ENCODE measurements at places on chromosomes 3 and 15. TPM values are rescaled to one million over a fixed set of nuclear protein-coding genes. Genes with fewer than 3 reads are reported as not detected.

The BNC1 gene
- 2.4 TPM for total RNA-seq

The TMIE gene
- 0.66 TPM for total RNA-seq

The CPA3 gene
- total RNA-seq, result not detected

The MOBP gene
- not detected for total RNA-seq

The RBP2 gene
- not detected for total RNA-seq

The PLCB2 gene
- total RNA-seq, result 1.3 TPM

The TRIM42 gene
- not detected for total RNA-seq

The PRR20G gene
- not detected for total RNA-seq

The ROPN1B gene
- total RNA-seq, result 0.18 TPM

The ZPLD1 gene
- not detected for total RNA-seq

The GUCA1C gene
- not detected for total RNA-seq

The FETUB gene
- total RNA-seq, result not detected

The CLDN18 gene
- not detected for total RNA-seq

DNA sequence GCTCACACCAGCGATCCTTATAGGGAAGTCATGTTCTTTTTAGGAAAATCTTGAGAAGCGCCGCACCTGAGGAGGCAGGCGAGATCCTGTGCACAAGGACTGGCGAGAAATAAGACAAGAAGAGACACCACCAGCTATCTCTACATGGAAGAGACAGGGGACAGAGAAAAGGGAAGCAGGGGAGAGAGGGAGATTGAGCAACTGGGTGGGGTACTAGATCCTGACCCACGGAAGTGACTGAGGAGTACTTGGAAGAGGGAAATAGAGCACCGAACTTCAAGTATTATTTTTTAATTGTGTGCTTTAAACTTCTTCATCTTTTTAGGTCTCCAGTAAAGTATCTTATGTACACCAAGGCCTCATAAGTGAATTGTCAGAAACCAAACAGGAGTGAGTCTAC is 742.0 kb upstream of the LMCD1 start:
- DNase-seq, result no peak

DNA sequence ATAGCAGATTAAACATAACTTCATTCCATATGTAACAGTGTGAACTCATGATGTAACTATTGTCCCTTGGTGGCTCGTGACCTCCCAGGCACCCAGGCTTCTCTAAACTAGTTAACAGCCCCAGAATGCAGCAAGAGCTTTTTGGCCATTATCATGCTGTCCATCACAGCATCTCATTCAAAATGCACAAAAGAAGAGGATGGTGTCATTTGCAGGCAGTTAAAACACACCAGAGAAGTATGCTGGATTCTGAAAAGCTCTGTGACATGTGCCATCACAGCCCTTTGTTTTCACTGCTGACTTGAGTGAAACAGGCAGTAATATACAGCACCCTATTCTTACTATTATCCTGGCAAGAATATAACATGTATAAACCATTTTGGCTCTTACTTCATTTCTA is 117.6 kb upstream of the CHMP2B start:
- DNase-seq, result no peak

DNA sequence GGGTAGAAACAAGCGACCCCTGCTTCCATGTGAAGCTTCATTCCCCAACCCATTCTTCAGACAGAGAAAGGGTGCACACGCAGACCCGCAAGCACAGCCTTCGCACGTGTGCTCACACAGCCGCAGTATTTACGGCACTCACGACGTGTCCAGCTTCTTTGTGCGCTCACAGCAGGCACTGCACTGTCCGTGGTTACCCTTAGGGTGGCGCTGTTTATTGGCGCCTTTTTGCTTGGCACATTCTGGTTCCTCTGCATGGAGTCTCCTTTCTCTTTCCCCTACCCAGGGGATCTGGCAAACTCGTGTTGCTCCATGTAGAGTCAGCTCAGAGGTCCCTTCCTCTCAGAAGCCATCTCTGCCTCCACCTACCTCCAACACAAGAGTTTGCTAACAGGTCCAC is 115.1 kb downstream of the SLCO3A1 start:
- DNase-seq, result no peak

DNA sequence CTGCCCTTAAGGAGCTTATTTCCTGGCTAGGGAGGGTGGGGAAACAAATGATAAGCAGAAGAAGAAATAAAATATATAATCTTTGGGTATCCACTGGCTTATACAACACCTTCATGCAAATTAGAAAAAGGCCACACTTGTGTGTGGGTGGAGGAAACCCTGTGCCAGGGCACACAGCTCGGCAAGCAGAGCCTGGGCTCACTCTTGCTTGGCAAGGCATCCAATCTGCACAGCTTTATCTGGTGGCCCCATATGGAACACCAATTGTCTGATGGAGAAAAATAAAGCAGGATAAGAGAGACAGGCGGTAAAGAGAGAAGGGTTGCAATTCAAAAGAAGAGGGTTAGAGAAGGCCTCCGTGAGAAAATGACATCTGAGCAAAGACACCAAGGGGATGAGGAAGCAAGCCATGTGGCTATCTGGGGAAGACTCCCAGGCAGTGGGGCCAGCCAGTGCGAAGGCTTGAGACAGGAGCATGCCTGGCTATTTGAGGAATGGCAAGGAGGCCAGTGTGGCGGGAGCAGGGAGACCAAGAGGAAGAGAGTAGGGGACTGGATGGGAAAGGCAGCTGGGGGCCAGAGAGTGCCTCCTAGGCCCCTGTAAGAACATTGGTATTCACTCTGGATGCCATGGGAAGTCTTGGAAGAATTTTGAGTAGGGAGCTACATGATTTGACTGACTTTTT is 22.5 kb upstream of the VPS8 start:
- no peak for DNase-seq

- peak; percentile 3 for DNase-seq
These were observed 87.7 kb downstream of the CFAP20DC start for GRCh38 chr3:58962040-58962651.

- no peak for DNase-seq
These were observed 155.9 kb upstream of the EOMES start for GRCh38 chr3:27878014-27878383.

DNA sequence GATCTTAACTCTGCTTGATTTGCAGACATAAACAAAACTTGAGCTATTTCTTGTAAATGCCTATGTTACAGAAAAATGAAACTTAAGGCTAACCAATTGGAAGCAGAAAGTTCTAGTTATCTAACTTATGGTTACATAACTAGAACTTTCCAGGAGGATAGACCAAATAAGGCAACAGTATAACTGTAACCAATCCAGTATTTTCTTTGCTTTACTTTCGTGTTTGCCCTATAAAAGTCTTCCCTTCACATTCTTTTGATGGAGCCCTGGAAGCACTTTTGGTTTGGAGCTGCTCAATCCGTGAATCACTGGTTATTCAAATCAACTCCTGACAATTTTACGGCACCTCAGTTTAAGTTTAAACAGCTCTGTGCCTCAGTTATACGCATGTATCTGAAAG is 164.6 kb downstream of the SUCLG2 start:
- no peak for DNase-seq

DNA sequence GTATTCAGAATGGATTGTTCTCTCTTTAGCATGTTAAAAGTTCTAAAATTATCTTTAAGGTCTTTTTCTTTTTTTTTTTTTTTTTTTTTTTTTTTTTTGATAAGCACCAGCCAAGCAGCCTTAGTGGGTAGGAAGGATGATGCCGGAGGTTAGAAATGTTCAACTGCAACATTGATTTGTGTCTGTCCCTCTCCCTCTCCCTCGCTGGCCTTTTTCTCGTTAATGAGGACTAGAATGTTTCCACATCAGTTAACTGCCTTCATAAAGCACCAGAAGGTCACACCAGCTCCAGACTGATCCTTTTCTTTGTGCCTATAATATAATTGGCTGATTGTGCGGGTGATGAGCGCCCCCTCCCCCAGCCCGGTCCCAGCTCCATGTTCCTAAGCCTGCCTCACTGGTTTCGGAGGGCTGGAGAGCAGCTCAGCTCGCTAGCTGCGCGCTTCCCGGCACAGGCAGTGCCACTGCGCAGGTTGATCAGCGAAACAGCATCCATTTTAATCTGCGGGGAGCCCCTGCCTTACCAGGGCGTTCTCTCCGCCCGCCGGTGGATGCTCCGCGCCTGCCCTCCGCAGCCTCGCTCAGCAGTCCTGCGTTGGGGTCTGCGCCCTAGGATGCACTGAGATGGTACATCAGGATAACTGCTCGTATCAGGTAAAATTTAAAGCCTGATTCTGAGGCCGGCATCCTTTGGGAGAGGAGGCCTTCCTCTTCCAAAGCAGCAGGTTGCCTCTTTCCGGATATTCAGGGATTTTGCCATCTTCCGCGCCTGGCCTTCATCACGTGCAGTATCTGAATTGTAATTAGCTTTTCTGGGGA is 148.9 kb upstream of the IL12A start:
- no peak for DNase-seq

DNA sequence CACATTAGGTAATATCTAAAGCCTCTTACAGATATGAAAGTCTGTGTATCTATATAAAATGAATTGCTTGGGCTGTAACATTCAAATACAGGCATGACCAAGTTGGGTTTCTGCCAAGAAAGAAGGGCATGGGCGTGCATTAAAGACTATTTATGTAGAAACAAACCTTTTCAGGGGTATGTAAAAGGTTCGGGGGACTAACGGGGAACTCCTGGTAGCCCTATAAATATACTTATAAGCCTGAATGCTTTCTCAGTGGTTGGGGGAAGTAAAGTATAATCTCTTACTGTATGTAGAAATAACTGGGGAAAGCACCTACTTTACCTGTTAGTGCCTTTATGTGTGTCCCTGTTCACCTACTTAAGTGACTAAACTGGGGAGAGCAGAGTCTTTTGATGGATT is 154.5 kb upstream of the TBL1XR1 start:
- no peak for DNase-seq

DNA sequence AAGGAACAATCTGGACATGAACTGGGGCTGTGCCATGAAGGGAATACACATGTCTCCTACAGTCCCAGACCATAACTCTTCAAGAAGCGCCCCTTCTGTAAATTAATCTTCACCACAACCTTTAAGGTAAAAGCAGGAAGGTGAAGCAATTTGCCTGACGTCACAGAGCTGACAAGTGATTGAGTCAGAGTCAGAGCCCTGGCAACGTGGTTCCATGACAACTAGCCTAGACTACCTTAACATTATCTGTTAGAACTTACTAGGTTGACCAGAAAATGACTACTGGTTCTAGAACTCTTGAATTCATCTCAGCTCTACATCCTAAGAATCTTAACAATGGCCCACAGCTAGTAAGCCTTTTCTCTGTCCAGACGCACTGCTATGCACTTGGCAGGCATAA is 124.6 kb downstream of the NTRK3 start:
- DNase-seq, result no peak

- no peak for DNase-seq
These were observed 280.6 kb downstream of the LPP start for GRCh38 chr3:188434594-188434993.

DNA sequence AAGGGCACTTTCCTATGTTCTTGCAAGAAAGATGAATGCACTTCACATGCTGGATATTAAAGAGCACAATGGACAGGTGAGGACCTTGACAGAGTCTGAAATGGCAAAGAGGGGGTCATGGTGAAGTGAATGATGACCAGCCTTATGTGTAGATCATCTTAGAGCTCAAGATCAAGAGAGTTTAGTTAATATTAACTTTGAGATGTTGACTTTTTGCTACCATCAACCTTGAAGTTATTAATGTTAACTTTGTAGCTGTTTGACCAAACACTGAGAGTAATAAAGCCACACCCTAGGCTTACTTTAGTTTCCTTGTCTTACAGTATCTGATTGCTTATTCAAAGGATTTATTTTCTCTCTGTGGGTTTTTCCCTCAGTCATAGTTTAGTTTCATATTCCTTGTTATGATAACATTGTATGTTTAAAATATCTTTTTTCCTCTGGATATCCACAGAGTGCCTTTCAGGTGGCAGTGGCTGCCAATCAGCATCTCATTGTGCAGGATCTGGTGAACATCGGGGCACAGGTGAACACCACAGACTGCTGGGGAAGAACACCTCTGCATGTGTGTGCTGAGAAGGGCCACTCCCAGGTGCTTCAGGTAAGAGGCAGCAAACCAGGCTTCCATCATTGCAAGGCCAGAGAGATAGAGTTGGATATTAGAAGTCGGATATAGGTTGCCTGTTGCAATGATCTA is 5.4 kb downstream of the NFKBIZ start:
- DNase-seq, result no peak

GRCh38 chr3:170056710-170057454 is 19.1 kb downstream of the GPR160 start:
- no peak for DNase-seq

DNA sequence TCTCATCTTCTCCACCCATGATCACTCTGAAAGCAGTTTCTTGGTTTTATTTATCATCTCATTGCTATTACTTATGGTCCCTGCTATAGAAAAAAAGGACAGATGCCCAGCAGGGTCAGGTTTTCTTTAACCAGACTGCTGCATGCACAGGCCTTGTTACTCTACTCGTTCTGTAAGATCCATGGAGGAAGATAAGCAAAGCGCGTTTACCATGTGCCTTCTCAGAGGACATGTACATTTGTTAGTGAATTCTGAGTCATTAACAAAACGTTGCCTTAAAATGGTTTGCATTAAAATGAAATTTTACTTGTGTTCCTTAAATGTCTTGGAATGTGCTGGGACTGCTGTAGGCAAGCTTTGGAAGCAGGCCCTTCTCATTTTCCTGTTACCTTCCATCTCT is 657.3 kb upstream of the KCNMB2 start:
- no peak for DNase-seq

GRCh38 chr3:88150371-88150770 is 612 bp downstream of the C3orf38 start:
- no peak for DNase-seq

GRCh38 chr3:133276594-133276993 is 123.3 kb upstream of the BFSP2 start:
- DNase-seq, result no peak

DNA sequence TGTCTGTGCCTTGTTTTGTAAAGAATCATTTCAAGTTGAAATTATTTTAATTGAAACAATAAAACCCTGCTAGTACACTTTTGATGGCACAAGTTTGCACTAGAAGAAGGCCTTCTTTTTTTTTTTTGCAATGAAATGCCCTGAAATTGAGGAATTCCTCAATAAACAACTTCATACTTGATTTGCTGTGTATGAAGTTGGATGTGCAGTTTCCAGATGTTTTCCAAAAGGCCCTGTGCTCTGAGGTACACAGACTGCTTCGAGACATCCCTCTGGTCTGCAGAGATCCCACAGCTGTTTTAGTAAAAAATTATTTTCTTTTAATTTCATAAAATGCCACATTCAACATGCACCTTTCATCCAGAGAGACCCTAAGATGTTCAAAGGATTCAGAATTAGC is 48.9 kb downstream of the HES1 start:
- DNase-seq, result no peak

DNA sequence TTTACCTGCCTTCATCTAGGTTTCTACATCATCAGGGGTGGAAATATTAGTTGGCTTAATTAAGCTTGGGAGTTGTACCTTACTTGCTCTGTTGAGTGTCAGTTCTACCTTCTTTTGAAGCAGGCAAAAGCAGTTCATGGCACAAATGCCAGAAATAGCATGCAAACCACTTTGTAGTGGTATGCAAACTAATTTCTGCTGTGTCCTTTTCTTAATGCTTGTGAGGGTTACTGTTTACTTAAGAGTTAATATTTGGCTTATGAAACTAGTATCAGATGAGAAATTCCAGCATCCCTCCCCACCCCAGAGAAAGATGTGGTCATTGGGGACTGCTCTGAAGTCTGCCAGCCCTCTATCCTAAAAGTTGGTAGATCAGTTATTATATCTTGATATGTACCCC is 7.1 kb downstream of the ATP2C1 start:
- no peak for DNase-seq
